Right renal cortex interstitium (tissue), 3 donors: ENCODE measurements at places on chromosomes 5 and 9.

- no peak for DNase-seq
These were observed 439.6 kb upstream of the NMUR2 start for GRCh38 chr5:152844713-152845112.

DNA sequence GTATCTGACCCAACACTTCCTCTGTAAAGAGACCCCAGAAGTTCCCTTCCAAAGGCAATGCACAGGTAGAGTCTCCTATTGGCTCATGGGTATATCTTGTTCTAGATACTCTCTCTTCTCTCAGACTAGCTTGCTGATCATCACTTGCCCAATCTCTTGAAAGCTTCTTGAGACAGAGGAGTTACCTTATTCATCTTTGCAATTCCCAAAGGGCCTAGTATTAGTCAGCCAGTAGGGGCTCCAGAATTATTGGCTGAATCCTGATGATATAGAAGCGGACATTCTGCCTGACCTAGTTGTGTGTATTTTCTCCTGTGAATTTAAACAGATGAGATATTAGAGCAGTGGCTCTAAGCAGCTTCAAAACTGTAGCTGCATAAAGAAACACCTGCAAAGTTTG lies 304.0 kb upstream of the KLF4 start:
- no peak for DNase-seq

GRCh38 chr9:104765138-104765537 lies 1.2 kb downstream of the NIPSNAP3B start:
- no peak for DNase-seq

DNA sequence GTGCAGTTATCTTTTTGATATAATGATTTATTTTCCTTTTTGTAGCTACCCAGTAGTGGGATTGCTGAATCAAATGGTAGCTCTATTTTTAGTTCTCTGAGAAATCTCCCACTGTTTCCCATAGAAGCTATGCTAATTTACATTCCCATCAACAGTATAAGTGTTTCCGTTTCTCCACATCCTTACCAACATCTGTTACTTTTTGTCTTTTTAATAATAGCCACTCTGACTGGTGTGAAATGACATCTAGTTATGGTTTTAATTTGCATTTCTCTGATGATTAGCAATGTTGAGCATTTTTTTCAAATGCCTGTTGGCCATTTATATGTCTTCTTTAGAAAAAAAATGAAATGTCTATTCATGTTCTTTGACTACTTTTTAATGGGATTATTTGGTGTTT lies 94.7 kb downstream of the SERINC5 start:
- no peak for DNase-seq

- DNase-seq, result no peak
These were observed 281.1 kb upstream of the ANKRD55 start for GRCh38 chr5:56514245-56514644.

GRCh38 chr9:80076162-80076561 lies 504.4 kb downstream of the TLE4 start:
- no peak for DNase-seq

DNA sequence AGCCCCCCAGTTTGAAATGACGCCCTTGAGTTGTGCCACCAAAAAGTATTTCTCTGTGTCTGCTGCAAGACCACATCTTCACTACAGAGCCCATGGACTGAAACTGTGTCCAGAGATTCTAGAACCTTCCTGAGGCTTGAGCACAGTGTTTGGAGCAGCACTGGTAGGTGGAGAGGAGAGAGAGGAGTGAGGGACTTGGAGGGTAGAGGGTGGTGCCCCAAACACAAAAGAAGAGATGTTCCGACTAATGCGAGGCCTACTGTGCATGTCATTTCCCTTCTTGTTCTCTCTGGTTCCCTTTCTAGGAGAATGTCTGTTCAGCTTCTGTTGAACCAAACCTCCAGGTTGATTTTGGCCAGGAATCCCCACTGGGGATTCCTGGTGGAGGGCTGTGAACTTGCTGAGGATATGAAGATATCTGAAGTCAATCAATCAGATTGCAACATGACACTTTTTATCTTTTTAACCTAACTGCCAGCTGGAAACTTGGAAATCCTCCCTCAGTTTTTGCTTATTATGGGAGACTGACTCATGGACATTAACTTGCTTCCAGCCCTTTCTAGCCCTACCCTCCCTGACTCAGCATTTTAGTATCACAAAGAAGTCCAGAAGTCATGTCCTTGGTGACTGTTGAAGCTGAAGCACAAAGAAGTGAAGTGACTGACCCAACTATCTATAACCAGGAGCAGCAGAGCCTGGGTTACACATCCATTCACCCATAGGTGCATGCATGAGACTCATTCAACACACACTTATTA lies 154.5 kb downstream of the NR3C1 start:
- no peak for DNase-seq

GRCh38 chr9:137396227-137396626 lies 26.7 kb downstream of the EXD3 start:
- no peak for DNase-seq

- DNase-seq, result no peak
These were observed 131.4 kb upstream of the IRX4 start for GRCh38 chr5:2014058-2014610.
